ENCODE measurements at places on chromosomes 5 and 9. TPM values are rescaled to one million over a fixed set of nuclear protein-coding genes. Genes with fewer than 3 reads are reported as not detected.

Gene PTCH1
- polyA plus RNA-seq, result 10.6 TPM

Gene EMB
- polyA plus RNA-seq, result 304 TPM

Gene DCP2
- polyA plus RNA-seq, result 96.4 TPM

Gene PAIP1
- 42.8 TPM for polyA plus RNA-seq

Gene DIRAS2
- not detected for polyA plus RNA-seq

Gene IL6ST
- 58.0 TPM for polyA plus RNA-seq

Gene GTF3C4
- 3.1 TPM for polyA plus RNA-seq

Gene MYOT
- polyA plus RNA-seq, result 0.37 TPM

Gene HRCT1
- not detected for polyA plus RNA-seq

Gene CCL21
- not detected for polyA plus RNA-seq

Gene CTSV
- 0.10 TPM for polyA plus RNA-seq

Gene NR2F1
- polyA plus RNA-seq, result not detected

Gene QRFP
- polyA plus RNA-seq, result not detected

Gene FNBP1
- polyA plus RNA-seq, result 147 TPM

Gene TRIM14
- polyA plus RNA-seq, result 65.2 TPM

Gene GMCL2
- not detected for polyA plus RNA-seq

Gene PRRX2
- not detected for polyA plus RNA-seq

Gene VAV2
- polyA plus RNA-seq, result not detected

Gene KLF4
- not detected for polyA plus RNA-seq

Gene IFNA2
- not detected for polyA plus RNA-seq

Gene SH3TC2
- not detected for polyA plus RNA-seq

Gene BTNL8
- not detected for polyA plus RNA-seq

Gene SNX18
- 1.2 TPM for polyA plus RNA-seq

Gene DCAF10
- 30.4 TPM for polyA plus RNA-seq

Gene FBP2
- not detected for polyA plus RNA-seq

Gene PFN3
- not detected for polyA plus RNA-seq

Gene UIMC1
- polyA plus RNA-seq, result 22.9 TPM

Gene CDC20B
- not detected for polyA plus RNA-seq

Gene ANGPTL2
- polyA plus RNA-seq, result not detected

Gene FAM221B
- not detected for polyA plus RNA-seq

Gene C5orf52
- not detected for polyA plus RNA-seq

Gene OCLN
- polyA plus RNA-seq, result 0.06 TPM

Gene SPINK7
- polyA plus RNA-seq, result not detected

Gene MEIKIN
- not detected for polyA plus RNA-seq

All from CD4-positive, CD25-positive, alpha-beta regulatory T cell (primary cell).